ENCODE measurements at places on chromosomes 2 and 18.

DNA sequence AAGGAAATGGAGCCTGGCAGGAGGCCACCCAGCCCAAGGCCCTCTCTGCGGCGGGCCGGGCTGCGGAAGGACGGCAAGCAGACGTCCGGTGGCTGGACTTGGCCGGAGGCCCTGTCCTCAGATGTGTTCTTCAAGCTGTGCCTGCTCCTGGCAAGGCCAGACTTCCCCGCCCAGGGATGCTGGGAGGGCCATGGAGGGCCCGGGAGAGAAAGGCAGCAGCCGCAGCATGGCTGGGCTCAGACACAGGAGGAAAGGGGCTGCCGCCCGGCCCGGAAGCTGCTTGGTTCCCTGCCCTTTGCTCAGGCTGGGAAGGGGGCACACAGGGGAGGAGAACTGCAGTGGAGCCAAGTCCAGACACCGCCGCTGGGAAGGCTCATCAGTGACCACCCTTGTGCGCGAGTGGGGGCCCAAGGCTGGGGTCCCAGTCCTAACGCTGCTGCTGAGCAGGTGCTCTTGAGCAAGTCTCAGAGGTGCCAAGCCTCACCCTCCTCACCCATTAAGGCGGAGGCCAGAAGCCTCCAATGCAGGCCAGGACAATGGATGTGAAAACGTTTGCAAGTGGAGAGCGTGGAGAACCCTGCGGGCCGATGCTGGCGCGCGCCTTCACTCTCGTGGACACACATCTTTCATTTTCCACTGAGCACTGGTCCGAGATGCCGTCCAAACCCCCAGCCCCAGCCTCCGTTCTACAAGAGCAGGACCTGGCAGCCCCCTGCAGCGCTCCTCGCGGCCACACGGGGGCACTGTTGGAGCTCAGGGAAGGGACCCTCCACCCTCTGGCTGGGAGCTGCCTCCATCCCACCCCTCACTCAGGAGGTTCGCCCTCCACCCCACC is 7.9 kb downstream of the CROCC2 start:
- peak; percentile 95 for DNase-seq
- H3K4me3 ChIP-seq: no peak overlapping the region
- no peaks in the 10 kb centered on the region for H3K4me1 ChIP-seq
- peaks cover 19% of the 10 kb centered on the region for H3K27me3 ChIP-seq
- no peak overlapping the region for H3K27ac ChIP-seq

GRCh38 chr2:62038975-62039771 is 133.7 kb downstream of the COMMD1 start:
- no peak overlapping the region for H3K27ac ChIP-seq

- no peak overlapping the region for H3K27ac ChIP-seq
- H3K4me3 ChIP-seq: no peak overlapping the region
- no peaks in the 10 kb centered on the region for H3K4me1 ChIP-seq
- H3K36me3 ChIP-seq: no peaks in the 10 kb centered on the region
Measured at GRCh38 chr18:21972281-21972680, 197.1 kb upstream of the GATA6 start.

- DNase-seq: no peak
- H3K4me1 ChIP-seq: no peaks in the 10 kb centered on the region
Measured at GRCh38 chr2:48048476-48049171, 142.3 kb upstream of the FBXO11 start.

GRCh38 chr2:189483980-189484740 is 42.9 kb downstream of the WDR75 start:
- no peaks in the 10 kb centered on the region for H3K27me3 ChIP-seq
- no peaks in the 10 kb centered on the region for H3K36me3 ChIP-seq
- H3K4me3 ChIP-seq: no peak overlapping the region
- H3K4me1 ChIP-seq: no peaks in the 10 kb centered on the region
- no peak overlapping the region for H3K27ac ChIP-seq
- DNase-seq: no peak

DNA sequence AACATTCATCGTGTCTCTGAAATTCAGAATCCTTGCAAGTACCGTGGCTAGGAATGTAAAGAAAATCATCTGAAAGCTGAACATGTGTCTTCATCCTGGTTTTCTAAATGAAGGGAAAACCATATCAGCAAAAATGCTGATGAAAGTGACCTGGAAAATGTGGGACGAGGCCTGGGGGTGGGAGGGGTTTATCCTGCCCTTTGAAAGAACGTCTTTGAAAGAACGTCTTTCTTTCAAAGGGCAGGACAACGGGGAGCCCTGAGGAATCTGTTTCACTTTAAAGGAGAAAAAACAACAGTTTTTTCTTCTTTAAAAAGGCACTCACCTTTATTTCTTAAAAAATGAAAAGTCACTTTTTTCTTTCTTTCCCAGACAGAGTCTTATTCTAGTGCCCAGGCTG is 185.2 kb downstream of the ALPK2 start:
- H3K36me3 ChIP-seq: no peaks in the 10 kb centered on the region
- DNase-seq: no peak
- H3K27ac ChIP-seq: no peak overlapping the region
- peaks cover 32% of the 10 kb centered on the region for H3K27me3 ChIP-seq

DNA sequence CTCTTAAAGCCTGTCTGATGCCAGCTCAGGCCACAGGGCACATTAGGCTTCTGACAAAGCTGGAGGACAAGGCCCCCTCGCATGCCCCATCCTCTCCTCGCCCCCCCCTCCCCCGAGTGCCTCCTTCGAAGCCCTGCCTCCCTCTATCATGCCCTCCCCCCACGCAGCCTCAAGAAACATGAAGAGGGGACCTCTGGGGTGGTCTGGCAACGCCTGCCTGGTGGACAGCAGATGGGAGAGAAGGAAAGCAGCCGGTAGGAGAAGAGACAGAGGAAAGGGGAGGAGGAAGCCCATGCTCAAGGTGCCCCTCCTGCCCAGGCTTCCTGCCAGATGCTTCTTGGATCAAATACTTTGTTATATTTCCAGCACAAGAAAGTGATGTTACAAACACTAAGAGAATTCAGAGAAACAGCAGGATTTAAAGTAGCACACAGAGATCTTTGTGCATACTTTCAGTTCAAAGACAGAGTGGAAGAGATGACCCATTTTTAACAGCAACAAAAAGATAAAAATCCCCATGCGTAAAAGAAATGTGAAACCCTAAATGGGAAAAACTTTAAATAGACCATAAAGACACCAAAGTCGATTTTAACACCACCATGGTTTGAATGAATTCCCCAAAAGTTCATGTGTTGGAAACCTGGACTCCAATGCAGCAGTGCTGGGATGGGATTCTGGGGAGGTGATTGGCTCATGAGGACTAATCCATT is 19.0 kb downstream of the BOK start:
- peak; percentile 38 for DNase-seq
- H3K27ac ChIP-seq: no peak overlapping the region
- H3K4me1 ChIP-seq: no peaks in the 10 kb centered on the region
- H3K4me3 ChIP-seq: no peak overlapping the region

- DNase-seq: peak; percentile 17
- no peak overlapping the region for H3K4me3 ChIP-seq
- H3K36me3 ChIP-seq: no peaks in the 10 kb centered on the region
- no peak overlapping the region for H3K27ac ChIP-seq
- no peaks in the 10 kb centered on the region for H3K27me3 ChIP-seq
Measured at GRCh38 chr18:13524811-13525210, 201.5 kb downstream of the FAM210A start.

DNA sequence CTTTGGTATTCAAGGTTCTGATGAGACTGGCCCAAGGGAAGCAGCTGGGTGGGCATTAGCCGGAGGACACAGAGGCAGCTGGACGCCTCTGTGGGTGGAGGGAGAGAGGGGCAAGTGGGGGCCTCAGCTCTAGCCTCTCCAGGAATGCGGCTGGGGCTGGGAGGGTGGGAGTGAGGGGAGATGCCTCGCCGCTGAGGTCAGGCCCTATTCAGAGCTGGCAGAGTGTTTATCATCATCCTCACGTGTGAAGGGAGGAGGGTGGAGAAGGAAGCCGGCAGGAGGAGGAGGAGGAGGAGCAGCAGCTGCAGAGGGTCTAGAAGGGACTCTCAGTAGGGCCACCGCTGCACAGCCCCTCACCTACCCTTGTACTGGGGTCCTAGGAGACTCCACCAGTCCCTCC is 43.1 kb downstream of the TNS1 start:
- no peaks in the 10 kb centered on the region for H3K27me3 ChIP-seq
- peaks cover 25% of the 10 kb centered on the region for H3K4me1 ChIP-seq
- no peak overlapping the region for H3K27ac ChIP-seq
- H3K4me3 ChIP-seq: no peak overlapping the region
- H3K36me3 ChIP-seq: no peaks in the 10 kb centered on the region
- DNase-seq: peak; percentile 74

DNA sequence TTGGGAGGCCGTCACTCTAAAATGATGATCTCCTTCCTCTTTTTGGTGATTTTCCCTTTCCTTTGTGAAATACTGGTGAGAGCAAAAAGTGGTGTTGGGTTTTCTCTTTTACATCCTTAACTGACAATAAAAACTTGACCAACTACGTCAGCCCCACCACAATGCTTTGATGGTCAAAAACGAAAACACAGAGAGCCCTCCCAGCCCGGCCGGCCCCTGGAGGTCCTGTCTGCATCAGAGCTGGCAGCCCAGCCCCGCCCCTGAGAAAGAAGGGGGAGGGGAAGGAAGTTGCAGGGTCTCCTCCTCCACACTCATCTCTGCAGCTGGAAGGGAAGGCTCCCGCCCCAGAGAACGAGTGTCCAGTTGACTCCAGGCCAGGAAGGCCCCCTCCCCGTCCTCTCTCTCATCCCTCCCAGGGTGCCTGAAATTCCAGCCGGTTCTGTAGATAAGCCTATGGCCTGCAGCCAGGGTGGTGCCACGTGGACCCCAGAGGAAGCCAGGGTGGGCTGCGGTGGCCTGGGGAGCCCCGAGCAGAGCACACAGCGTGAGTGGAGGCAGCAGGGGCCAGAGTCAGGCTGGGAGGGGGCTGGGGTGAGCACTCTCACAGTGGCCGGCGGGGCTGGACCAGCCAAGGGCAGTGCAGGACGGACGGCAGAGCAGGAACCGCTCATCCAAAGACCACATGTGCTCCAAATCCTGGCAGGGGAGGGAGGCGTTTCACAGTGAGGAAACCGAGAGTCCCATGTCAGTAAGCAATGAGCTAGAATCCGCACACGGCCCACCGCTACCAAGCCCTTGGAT is 19.8 kb downstream of the BIN1 start:
- no peaks in the 10 kb centered on the region for H3K27me3 ChIP-seq
- H3K4me1 ChIP-seq: peaks cover 21% of the 10 kb centered on the region
- H3K27ac ChIP-seq: peak overlapping the region; percentile 60
- no peak overlapping the region for H3K4me3 ChIP-seq
- DNase-seq: peak; percentile 82

DNA sequence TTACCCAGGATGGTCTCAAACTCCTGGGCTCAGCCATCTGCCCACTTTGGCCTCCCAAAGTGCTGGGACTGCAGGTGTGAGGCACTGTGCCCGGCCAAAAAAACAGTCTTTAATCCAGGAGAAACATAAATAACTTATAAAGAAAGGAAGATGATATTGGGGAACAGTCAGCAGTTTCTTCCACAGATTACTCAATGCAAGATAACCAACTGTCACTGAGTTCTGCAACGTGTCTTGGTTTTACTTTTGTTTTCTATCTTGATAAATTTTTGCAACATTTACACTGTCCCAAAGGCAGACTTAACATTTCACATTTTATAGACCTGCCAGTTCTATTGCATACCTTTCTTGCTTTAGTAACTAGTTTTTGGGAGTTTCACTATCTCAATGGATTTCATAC is 71.1 kb downstream of the ANKRD44 start:
- no peak overlapping the region for H3K4me3 ChIP-seq
- no peaks in the 10 kb centered on the region for H3K27me3 ChIP-seq
- no peaks in the 10 kb centered on the region for H3K36me3 ChIP-seq

GRCh38 chr2:117603567-117603966 is 210.9 kb upstream of the DDX18 start:
- H3K4me3 ChIP-seq: no peak overlapping the region
- DNase-seq: no peak
- H3K27ac ChIP-seq: no peak overlapping the region
- H3K27me3 ChIP-seq: no peaks in the 10 kb centered on the region
- no peaks in the 10 kb centered on the region for H3K36me3 ChIP-seq

- H3K4me1 ChIP-seq: no peaks in the 10 kb centered on the region
- peak; percentile 63 for DNase-seq
- H3K36me3 ChIP-seq: no peaks in the 10 kb centered on the region
- no peaks in the 10 kb centered on the region for H3K27me3 ChIP-seq
Measured at GRCh38 chr2:201257381-201257955, 2.9 kb upstream of the CASP8 start.

- H3K4me3 ChIP-seq: no peak overlapping the region
- H3K27ac ChIP-seq: no peak overlapping the region
- H3K4me1 ChIP-seq: no peaks in the 10 kb centered on the region
- H3K36me3 ChIP-seq: peaks cover 5% of the 10 kb centered on the region
- peak; percentile 24 for DNase-seq
Measured at GRCh38 chr2:10916953-10917352, 5.2 kb downstream of the KCNF1 start.

- H3K4me1 ChIP-seq: no peaks in the 10 kb centered on the region
- no peak overlapping the region for H3K27ac ChIP-seq
Measured at GRCh38 chr2:126846241-126846640, 52.4 kb upstream of the TEX51 start.

DNA sequence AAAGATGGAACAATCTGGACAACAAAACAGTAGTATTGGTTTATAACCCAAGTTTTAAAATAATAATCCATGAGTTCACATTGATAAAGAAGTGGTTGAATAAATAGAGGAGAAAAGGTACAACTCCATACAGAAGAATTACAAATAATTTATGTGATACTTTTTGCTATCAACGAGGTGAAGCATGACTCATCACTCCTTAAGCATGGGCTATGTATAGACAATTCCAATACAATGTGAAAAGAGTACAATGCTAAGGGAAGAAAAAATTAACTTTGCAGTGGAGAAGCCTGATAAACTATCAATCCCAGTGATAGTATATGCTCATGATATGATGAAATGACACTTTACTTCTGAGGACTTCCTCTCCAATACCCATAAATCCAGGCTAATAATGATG is 312.9 kb downstream of the GULP1 start:
- H3K4me1 ChIP-seq: no peaks in the 10 kb centered on the region
- no peaks in the 10 kb centered on the region for H3K27me3 ChIP-seq
- no peak overlapping the region for H3K4me3 ChIP-seq
- no peak overlapping the region for H3K27ac ChIP-seq
- no peaks in the 10 kb centered on the region for H3K36me3 ChIP-seq
- DNase-seq: no peak

- no peaks in the 10 kb centered on the region for H3K27me3 ChIP-seq
- H3K27ac ChIP-seq: no peak overlapping the region
- H3K4me3 ChIP-seq: no peak overlapping the region
- no peaks in the 10 kb centered on the region for H3K36me3 ChIP-seq
- peak; percentile 55 for DNase-seq
- H3K4me1 ChIP-seq: no peaks in the 10 kb centered on the region
Measured at GRCh38 chr2:212892193-212892592, 259.2 kb downstream of the IKZF2 start.

- no peaks in the 10 kb centered on the region for H3K36me3 ChIP-seq
- no peaks in the 10 kb centered on the region for H3K27me3 ChIP-seq
- H3K27ac ChIP-seq: no peak overlapping the region
Measured at GRCh38 chr18:4454537-4455112, 482 bp downstream of the DLGAP1 start.

DNA sequence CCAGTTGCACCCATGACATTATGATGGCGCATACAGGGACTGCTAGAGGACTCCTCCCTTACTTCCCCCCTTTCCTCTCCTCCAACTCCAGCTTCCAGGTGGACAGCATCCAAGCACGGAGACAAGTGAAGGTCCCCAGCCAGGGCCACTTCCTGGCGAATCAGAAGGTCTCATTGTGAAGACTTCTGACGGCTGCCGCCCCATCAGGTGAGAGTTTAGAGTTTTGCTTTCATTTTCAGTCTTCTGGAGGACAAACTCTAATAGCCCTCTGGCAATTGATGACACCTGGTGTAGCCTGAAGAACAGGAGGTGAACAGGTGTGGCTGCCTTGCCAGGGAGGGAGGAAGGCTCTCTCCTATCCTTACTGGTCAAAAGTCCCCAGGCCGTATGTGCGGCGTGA is 77.3 kb upstream of the KCNH7 start:
- H3K4me1 ChIP-seq: no peaks in the 10 kb centered on the region
- no peaks in the 10 kb centered on the region for H3K36me3 ChIP-seq
- DNase-seq: no peak
